ENCODE measurements at places on chromosomes 1 and 21. TPM values are rescaled to one million over a fixed set of nuclear protein-coding genes. Genes with fewer than 3 reads are reported as not detected.

The GREM2 gene
- 5.0 TPM for total RNA-seq

The COL6A1 gene
- total RNA-seq: 56.7 TPM

The INSRR gene
- 0.31 TPM for total RNA-seq

The ADCY10 gene
- 0.63 TPM for total RNA-seq

The LGR6 gene
- 1.3 TPM for total RNA-seq

The TRIM58 gene
- total RNA-seq: 5.3 TPM

The NUDT4B gene
- 10.3 TPM for total RNA-seq

The MUTYH gene
- 33.5 TPM for total RNA-seq

The NFIA gene
- total RNA-seq: 84.5 TPM

The USP33 gene
- total RNA-seq: 267 TPM

The THRAP3 gene
- 101 TPM for total RNA-seq

The TMPRSS15 gene
- total RNA-seq: not detected

The KRTAP12-3 gene
- not detected for total RNA-seq

The OR2W3 gene
- 6.3 TPM for total RNA-seq

The AK4 gene
- 11.3 TPM for total RNA-seq

The NMNAT2 gene
- total RNA-seq: 73.2 TPM

The BCL2L15 gene
- total RNA-seq: 3.8 TPM

The PROX1 gene
- total RNA-seq: 17.8 TPM

The OR10Z1 gene
- not detected for total RNA-seq

The C1orf141 gene
- not detected for total RNA-seq

The SPRR2G gene
- total RNA-seq: not detected

The PRKAB2 gene
- total RNA-seq: 48.5 TPM

The F11R gene
- 18.8 TPM for total RNA-seq

The ZSWIM5 gene
- total RNA-seq: 38.8 TPM

The UTS2 gene
- total RNA-seq: not detected

The RORC gene
- total RNA-seq: not detected

The TMEM200B gene
- 0.63 TPM for total RNA-seq

The PCP4L1 gene
- 1.9 TPM for total RNA-seq

The TMEM269 gene
- total RNA-seq: 0.94 TPM

The OR10T2 gene
- not detected for total RNA-seq

The S100A7A gene
- not detected for total RNA-seq

The ACBD3 gene
- 37.2 TPM for total RNA-seq

The RNF186 gene
- total RNA-seq: not detected

The TGFB2 gene
- 31.3 TPM for total RNA-seq

The OR6K3 gene
- total RNA-seq: not detected

The TSTD1 gene
- 35.1 TPM for total RNA-seq

The RXRG gene
- total RNA-seq: 5.3 TPM

The LSS gene
- total RNA-seq: 118 TPM

The NBL1 gene
- 23.5 TPM for total RNA-seq

The WNT3A gene
- total RNA-seq: not detected

The RNU1-4 gene
- total RNA-seq: under 0.01 TPM

The SLC22A15 gene
- total RNA-seq: 13.1 TPM

The CHIA gene
- total RNA-seq: not detected

The LRRIQ3 gene
- 1.3 TPM for total RNA-seq
